ENCODE measurements at places on chromosomes 7 and 10. TPM values are rescaled to one million over a fixed set of nuclear protein-coding genes. Genes with fewer than 3 reads are reported as not detected.

The PEX1 gene
- 16.1 TPM for total RNA-seq

The CPVL gene
- total RNA-seq: not detected

The ANKRD7 gene
- not detected for total RNA-seq

The SPDYE2 gene
- 0.15 TPM for total RNA-seq

The NUPR2 gene
- not detected for total RNA-seq

The HACD1 gene
- 0.69 TPM for total RNA-seq

The SLC26A5 gene
- total RNA-seq: not detected

The PAPOLB gene
- not detected for total RNA-seq

The PRSS37 gene
- total RNA-seq: not detected

The TSPAN12 gene
- total RNA-seq: not detected

The MLXIPL gene
- total RNA-seq: not detected

The ATRNL1 gene
- total RNA-seq: 0.22 TPM

The UCN3 gene
- total RNA-seq: not detected

Measured in activated CD4-positive, alpha-beta T cell treated with anti-CD3 and anti-CD28 coated beads, Interleukin-2, amount 10 ng/mL, durations not matched to agents 7 days and 5 days (primary cell).